Anterior cingulate cortex (tissue), 58 donors: ENCODE measurements at places on chromosomes 12 and 14.

DNA sequence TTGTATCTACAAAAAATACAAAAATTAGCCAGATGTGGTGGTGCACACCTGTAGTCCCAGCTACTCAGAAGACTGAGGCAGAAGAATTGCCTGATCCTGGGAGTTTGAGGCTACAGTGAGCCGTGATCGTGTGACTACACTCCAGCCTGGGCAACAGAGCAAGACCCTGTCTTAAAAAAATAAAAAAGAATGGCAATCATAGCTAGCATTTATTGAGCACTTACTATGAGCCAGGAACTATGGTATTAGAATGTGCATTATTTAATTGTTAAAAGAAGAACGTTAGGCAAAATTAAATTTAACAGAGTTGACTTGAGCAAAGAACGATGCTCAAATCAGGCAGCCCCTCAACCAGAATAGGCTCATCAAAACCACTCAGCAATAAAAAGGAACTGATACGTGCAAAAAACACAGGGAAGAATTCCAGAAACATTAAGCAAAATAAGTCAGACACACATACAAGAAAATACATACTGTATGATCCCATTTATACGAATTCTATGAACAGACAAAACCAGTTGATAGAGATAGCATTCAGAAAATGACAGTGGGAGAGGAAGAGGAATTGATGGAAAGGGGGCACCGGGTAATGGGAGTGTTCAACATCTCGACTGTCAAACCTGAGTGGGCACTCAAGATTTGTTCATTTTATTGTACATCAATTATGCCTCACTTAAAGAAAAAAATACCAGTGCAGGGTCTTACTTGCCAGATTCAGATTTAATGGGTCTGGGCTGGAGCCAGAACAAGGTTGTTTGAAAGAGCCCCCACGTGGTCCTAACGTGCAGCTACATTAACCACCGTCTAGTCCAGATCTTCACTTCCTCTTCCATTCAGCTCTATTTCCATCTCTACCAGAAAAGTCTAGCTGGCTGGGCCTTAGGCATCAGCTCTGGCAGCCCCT lies 8.0 kb downstream of the SCNN1A start:
- no peak for DNase-seq

DNA sequence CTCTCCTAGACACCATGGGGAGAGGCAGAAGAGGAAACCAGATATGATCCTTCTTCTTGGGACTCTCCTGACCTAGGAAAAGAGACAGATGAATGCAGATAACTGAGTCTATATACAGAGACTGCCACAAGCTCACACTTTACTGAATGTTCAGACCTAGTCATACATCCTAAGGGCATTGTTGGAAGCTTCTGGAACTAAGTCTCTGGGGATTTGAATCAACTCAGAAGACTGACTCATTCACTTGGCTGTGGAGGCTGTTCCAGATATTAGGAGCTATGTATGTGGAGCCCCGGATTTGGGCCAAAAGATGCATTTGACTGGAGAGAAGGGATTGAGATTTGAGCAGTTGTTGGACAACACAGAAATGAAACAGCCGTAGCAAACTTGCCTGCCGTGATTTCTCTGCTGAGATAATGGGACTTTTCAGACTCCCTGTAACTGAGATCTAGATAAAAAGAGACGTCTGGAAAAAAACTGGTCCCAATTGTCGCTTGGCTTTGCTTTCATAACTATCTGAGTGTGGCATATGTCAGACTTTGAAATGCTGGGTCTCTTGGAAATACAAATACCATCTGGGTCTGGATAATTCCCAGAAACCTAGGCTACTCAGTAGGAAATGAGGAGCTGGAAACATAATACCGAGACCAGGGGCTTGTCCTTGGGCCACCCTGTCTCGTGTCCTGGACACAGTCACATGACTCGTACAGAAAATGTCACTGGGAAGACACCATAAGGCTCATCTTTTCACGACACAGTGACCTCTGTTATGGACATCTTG lies 396.8 kb downstream of the NUAK1 start:
- no peak for DNase-seq

- no peak for DNase-seq
Measured at GRCh38 chr12:44555454-44555853, 320.7 kb downstream of the NELL2 start.

- DNase-seq: no peak
Measured at GRCh38 chr14:68444449-68445168, 348.3 kb downstream of the ZFP36L1 start.

DNA sequence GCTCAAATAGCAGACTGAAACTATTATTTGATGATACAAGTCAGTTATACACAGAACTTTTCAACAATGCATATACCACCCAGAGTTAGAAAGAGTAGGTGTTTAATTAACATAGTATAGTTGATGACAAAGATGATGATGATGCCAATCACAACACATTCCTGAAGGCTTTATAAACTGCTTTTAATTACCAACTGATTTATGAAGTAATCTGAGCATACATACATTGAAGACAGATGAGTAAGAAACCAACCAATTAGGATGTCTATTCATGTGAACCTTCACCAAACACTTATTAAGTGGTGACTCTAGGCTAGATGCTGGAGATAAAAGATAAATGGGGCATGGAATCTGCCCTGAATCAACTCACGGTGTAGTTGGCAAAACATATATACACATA lies 600.9 kb upstream of the FLRT2 start:
- no peak for DNase-seq

- DNase-seq: no peak
Measured at GRCh38 chr14:20809917-20810316, 7.3 kb upstream of the RNASE1 start.

DNA sequence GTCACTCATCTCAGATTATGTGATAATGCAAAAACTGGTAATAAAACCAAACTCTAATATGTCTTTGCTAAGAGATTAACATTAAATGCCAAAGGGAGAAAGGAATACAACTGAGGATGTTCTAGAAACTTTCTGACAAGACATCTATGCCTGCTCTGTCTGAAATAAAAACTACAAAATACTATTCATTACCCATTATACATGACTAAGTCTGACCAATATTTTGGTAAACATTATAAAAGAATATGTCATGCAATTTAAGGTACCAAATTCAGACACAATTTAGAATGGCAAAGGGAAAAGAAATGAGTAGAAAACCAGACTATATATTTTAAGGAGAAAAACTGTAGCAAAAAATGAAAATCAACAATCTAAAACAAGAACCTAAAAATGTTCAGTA lies 39.5 kb downstream of the UBR7 start:
- DNase-seq: no peak

DNA sequence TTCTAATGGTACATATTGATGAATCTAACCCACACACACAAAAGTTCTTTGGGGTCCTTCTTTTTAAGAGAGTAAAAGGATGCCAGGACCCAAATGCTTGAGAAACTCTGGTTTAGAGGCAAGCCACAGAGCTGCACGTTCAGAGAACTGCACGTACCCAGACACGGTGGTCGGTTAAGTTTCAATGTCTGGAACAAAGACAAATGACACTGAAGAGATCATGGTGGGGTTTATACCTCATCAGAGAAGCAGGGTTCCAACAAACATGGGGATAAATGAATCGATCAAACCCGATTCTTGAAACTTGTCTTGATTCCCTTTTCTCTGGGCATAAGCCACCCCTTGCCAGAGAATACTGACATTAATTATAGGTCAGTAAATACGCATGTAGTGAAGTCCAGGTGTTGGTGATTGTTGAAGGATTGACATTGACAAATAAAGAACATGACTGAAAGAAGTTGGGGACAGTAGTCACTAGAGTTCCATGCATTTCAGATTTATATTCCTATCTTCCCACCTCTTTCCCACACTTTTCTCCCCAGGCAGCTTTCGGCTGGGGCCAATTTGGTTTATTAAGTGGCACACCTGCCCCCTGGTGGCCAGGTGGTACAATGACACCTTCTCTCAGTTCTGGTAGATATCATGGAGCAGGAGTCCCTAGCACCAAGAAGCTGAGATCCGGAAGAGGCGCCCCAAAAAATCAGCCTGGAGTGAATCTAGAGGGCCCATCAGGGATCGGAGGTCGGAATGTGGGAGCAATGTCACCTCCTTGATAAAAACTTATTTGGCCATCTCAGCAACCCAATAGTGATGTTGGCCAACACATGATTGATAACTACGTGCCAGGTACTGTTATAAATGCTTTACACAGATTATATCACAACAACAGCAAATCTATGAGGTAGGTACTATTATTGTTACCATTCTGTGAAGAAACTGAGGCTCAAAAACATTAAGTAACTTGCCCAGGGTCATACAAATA lies 17.8 kb upstream of the HDAC7 start:
- peak; percentile 22 for DNase-seq

DNA sequence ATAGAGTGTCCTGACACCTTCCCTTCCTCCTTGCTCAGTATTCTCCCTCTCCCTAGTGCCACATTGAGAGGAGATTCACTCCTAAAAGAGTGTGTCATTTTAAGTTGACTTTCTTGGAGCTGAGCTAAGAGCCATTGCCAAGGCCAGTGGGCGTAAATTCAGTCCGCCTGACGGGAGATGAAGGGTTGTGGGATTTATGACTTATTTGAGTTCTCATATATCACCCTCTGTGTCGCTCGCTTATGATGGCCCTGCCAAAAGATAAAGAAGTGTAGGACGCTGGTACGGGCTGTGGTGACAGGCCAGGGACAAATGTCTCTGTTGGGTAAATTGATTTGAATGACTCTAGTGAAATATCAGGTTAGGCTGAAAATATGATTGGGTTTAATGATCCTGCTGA lies 867.4 kb downstream of the NRXN3 start:
- DNase-seq: no peak

DNA sequence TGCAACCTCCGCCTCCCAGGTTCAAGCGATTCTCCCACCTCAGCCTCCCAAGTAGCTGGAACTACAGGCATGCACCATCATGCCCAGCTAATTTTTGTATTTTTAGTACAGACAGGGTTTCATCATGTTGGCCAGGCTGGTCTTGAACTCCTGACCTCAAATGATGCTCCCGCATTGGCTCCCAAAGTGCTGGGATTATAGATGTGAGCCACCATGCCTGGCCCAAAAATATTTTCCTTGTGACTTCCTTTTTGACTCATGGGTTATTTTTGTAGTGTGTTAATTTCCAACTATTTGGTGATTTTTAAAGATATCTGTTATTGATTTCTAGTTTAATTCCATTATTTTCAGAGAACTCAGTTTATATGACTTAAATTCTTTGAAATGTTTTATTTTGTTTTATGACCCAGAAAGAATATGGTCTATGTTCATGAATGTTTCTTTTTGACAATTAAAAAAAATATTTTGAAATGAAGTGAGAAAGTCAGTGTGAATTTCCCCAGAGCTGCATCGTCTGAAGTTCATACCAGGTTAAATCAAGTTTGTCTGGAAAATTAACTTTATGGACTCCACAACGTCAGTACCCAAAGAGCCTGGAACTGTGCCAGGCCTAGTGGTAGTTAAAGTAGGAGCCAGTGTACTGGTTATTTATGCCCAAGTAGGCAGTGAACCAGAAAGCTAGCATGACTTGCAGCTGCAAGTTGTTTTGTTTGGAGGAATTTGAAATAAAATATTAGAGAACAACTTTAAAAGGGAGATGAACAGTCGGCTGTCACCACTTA lies 2.8 kb upstream of the CDKL1 start:
- no peak for DNase-seq

DNA sequence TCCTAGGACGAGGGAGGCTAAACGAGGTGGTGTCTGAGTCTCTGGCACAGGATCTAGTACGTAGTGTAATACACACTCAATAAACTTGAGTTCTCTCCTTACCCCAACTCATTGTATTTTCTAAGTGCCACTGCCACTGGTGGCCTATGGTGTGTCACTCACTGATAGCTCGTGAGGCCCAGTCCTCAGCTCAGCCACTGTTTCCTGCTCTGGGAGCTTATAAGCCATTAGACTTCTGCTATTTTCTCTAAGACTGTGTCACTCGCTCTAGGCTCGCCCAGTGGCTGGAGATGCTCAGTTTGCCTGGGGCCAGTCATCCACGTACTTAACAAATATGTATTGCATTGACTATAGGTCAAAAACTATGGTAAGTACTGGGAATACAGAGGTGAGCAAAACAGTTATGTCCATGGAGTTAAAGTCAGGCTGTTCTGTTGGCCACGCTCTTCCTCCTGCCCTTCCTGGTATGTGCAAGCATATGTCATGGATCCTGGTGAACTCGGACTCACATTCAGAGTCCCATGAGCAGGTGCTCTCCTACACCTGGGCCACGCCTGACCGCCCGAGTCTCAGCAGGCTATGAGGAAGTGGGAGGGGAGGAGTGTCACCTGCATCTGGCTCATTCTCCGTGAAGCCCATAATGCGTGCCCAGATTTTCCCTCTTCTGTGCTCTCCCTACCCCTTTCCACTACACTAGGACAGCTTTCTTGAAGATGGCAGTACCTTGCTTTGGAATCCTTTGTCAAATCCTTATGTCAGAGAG lies 41.6 kb downstream of the DEGS2 start:
- DNase-seq: no peak

DNA sequence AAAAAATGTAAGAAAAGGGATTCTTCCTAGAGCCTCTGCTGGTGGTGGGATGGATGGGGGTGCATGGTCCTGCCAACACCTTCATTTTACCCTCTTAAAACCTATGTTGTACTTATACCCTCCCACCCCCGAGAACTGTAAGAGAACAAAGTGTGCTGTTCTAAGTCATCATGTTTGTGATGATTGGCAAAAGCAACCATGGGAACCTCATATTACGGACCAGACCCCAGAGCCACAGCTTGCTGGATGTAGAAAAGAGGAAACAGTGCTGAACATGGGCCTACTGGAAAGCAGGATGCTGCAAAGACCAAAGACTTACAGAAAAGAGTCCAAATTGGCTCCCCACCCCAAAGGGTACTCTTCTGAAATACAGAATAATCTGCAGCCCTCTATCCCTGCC lies 311.2 kb downstream of the DUSP6 start:
- DNase-seq: no peak

GRCh38 chr14:33331176-33331949 lies 392.7 kb downstream of the NPAS3 start:
- DNase-seq: no peak

DNA sequence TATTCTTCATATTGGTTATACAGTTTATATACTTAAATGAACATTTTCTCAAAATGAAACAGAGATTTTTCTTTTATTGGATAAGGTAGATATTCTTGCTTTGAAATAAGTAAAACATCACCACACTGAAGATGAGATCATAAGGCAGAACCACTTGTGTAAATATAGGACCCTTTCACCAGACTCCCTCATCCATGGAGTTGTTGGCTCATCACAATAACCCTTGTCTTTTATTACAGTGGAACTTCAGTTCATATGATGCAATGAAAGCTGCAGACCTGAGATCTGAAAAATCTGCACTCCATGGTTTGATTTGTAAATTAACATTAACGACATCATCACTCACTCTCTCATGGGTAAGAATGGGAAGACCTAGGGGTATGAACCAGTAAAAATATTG lies 51.9 kb upstream of the DBX2 start:
- no peak for DNase-seq

- no peak for DNase-seq
Measured at GRCh38 chr12:3480764-3481163, 10.2 kb upstream of the PRMT8 start.
